Activated T-cell treated with anti-CD3 and anti-CD28 coated beads, Interleukin-2, amount 50 U/mL, for 4 hours (primary cell): ENCODE measurements at places on chromosomes 3 and 15. TPM values are rescaled to one million over a fixed set of nuclear protein-coding genes. Genes with fewer than 3 reads are reported as not detected.

GRCh38 chr15:48696627-48697312, 51.3 kb upstream of the FBN1 start:
- no peak for DNase-seq

The NGLY1 gene
- total RNA-seq = 48.7 TPM

- no peak for DNase-seq
Observed at GRCh38 chr3:127779747-127780146, 42.6 kb downstream of the MGLL start.

GRCh38 chr15:38401701-38402100, 52.2 kb upstream of the FAM98B start:
- no peak for DNase-seq

The C2CD4B gene
- 0.33 TPM for total RNA-seq

The ITIH1 gene
- total RNA-seq = 0.15 TPM

DNA sequence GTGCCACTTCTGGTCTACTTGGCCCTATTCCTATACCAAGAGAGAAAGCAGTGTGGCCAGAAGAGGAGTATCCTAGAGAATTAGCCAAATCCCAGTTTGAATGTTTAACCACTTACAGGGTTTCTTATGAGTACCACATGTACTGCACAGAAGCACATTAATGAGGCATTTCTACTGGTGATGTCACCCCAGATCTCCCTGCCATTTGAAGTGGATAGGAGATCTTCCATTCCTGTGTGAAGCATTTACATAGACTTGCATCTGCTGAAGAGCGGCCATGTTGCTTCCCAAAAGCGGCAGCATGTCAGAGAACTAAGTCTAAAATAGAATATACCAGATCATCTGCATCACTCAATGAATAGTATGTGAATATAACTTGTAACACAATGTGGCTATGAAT, 108.4 kb upstream of the TUSC7 start:
- DNase-seq = no peak

- no peak for DNase-seq
Observed at GRCh38 chr3:73389928-73390327, 234.8 kb downstream of the PDZRN3 start.

DNA sequence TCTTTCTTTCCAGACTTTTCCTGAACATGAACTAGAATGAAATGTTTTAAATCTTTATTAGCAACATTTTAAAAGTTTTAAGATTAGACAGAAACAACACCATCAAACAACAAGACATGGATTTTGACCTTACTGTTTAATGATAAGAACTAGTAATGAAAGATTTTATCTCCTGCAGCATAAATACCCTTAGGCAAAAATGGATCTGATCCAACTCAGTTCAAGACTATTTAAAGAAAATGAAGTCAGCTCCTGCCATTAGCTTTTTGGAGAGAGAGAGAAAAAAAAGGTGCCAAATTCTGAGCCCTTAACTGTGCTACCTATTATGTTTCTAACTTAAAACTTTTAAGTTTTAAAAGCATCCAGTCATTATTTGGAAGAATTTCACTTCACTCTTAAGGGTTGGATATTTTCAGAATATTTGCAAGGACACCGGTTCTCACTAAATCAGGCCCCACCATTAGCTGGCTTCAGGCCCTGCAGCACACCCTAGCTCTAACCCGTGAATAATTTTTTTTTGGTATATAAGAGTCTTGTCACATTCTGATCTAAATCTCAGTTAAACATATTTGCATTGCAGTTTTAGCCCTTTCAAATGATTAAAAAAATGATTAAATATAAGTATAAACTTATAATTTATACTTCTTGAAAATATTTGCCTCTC, 60.0 kb downstream of the NR1I2 start:
- no peak for DNase-seq
